MCF 10A (cell line): ENCODE measurements at places on chromosomes 5 and 9.

GRCh38 chr5:134937526-134937925, 30.2 kb upstream of the CATSPER3 start:
- peaks cover 63% of the 10 kb centered on the region for H3K36me3 ChIP-seq
- no peaks in the 10 kb centered on the region for H3K27me3 ChIP-seq
- no peak overlapping the region for H3K27ac ChIP-seq
- DNase-seq = no peak
- no peak overlapping the region for H3K4me3 ChIP-seq

DNA sequence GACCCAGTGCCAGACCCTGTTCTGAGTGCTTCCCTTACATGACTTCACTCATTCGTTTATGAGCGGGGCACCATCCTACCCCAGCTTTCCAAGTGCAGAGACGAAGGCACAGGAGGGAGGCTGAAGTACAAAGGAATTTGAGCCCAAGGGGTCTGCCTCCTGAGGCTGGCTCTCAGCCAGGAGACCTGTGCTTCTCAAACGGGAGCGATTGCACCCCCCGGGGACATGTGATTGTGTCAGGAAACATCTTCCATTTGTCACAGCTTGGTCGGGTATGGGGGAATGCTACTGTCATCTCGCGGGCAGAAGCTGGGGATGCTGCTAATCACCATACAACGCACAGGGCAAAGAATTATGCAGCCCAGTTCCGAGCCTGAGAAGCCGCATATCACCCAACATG, 23.9 kb downstream of the ADCY2 start:
- H3K27ac ChIP-seq = no peak overlapping the region
- no peak for DNase-seq
- H3K4me3 ChIP-seq = no peak overlapping the region
- H3K4me1 ChIP-seq = no peaks in the 10 kb centered on the region
- H3K36me3 ChIP-seq = no peaks in the 10 kb centered on the region

GRCh38 chr5:107878661-107879060, 207.9 kb upstream of the EFNA5 start:
- no peak overlapping the region for H3K27ac ChIP-seq
- no peak for DNase-seq
- H3K4me1 ChIP-seq = no peaks in the 10 kb centered on the region
- no peaks in the 10 kb centered on the region for H3K27me3 ChIP-seq
- H3K36me3 ChIP-seq = no peaks in the 10 kb centered on the region
- H3K4me3 ChIP-seq = no peak overlapping the region

GRCh38 chr5:83947763-83948162, 227.1 kb upstream of the HAPLN1 start:
- no peak overlapping the region for H3K27ac ChIP-seq
- H3K4me1 ChIP-seq = no peaks in the 10 kb centered on the region
- H3K27me3 ChIP-seq = peaks cover 64% of the 10 kb centered on the region
- no peak for DNase-seq

- peaks cover 31% of the 10 kb centered on the region for H3K4me1 ChIP-seq
- no peak overlapping the region for H3K4me3 ChIP-seq
- no peak for DNase-seq
- H3K27ac ChIP-seq = no peak overlapping the region
- no peaks in the 10 kb centered on the region for H3K27me3 ChIP-seq
- H3K36me3 ChIP-seq = peaks cover 16% of the 10 kb centered on the region
Observed at GRCh38 chr9:134452728-134453127, 126.5 kb downstream of the RXRA start.

DNA sequence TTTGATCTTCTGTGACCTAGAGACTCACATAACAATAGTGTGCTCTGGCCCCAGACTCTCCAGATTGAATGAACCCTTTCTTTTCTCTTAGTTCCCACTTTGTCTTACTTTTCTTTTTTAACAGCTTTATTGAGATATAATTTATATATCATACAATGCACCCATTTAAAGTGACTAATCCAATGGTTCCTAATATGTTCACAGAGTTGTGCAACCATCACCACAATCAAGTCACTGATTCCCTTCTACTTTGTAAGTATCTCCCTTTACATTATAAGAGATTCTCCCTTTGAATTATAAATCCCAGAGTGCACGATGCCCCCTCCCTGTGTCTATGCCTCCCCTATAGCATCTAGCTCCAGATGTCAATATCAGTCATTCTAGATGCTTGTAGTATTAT, 172.4 kb downstream of the HINT1 start:
- no peaks in the 10 kb centered on the region for H3K27me3 ChIP-seq
- no peak for DNase-seq
- H3K27ac ChIP-seq = no peak overlapping the region
- H3K36me3 ChIP-seq = no peaks in the 10 kb centered on the region
- peaks cover 6% of the 10 kb centered on the region for H3K4me1 ChIP-seq

GRCh38 chr5:101206534-101206933, 303.5 kb upstream of the ST8SIA4 start:
- peak; percentile 2 for DNase-seq
- H3K4me1 ChIP-seq = no peaks in the 10 kb centered on the region
- H3K36me3 ChIP-seq = no peaks in the 10 kb centered on the region
- H3K27ac ChIP-seq = no peak overlapping the region
- peaks cover 12% of the 10 kb centered on the region for H3K27me3 ChIP-seq

DNA sequence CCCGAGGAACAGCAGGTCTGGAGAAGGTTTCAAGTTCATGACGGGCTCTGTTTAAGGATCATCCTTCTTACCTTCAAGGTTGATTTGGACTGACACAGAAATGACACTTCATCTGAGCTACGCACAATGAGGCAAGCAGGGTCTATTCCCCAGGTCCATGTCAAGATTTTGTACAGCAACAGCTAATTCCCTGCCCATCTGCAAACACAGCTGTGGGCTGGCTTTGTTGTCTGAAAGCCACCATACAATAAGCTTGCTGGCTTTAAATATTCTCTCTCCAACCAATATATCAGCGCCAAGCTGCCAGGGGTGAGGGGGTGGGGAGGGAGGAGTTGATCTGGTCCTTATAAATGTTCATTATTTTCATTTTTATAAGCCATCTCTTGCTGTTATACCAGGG, 92.0 kb downstream of the OTULIN start:
- no peak overlapping the region for H3K4me3 ChIP-seq
- H3K4me1 ChIP-seq = no peaks in the 10 kb centered on the region
- no peak for DNase-seq
- H3K27ac ChIP-seq = no peak overlapping the region
- H3K27me3 ChIP-seq = no peaks in the 10 kb centered on the region
- H3K36me3 ChIP-seq = peaks cover 13% of the 10 kb centered on the region

- no peaks in the 10 kb centered on the region for H3K27me3 ChIP-seq
- DNase-seq = no peak
- no peak overlapping the region for H3K27ac ChIP-seq
- no peak overlapping the region for H3K4me3 ChIP-seq
- H3K36me3 ChIP-seq = no peaks in the 10 kb centered on the region
Observed at GRCh38 chr5:67723873-67724272, 491.7 kb upstream of the PIK3R1 start.

DNA sequence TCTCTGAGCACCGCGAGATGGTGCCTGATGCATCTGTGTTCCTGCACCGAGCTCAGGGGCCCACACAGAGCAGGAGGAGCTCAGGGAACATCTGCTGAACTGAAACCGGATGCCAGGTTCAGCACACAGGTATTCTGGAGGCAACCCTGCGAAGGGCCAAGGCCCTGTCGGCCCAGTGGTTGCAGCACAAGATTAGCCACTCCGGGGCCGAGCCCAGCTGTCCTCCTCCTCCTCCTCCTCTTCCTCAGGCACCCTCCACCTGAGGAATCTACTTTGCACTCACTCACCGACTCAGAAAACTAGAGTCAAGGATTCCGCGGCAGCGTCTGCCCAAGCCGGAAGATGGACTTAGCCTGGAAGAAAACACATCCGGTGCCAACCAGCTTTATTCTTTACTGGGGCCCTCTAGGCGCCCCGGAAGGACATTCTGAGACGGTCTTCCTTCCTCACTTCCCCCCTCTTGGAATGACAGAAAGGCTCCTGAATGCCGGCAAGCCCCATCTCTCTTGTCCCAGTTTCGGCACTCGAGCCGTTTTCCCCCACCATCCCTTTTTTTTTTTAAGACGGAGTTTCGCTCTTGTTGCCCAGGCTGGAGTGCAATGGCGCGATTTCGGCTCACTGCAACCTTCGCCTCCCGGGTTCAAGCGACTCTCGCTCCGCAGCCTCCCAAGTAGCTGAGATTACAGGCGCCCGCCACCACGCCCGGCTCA, at the start of gene ZBTB6:
ZBTB6 (minus strand) TSS at position 360 of the 710 bp plus-strand sequence. CDS start 1,251 bp downstream, outside the sequence.
- DNase-seq = peak; percentile 89
- peaks cover 17% of the 10 kb centered on the region for H3K4me1 ChIP-seq
- H3K27ac ChIP-seq = peak within 1 kb of the TSS; percentile 94
- peaks cover 38% of the 10 kb centered on the region for H3K36me3 ChIP-seq

DNA sequence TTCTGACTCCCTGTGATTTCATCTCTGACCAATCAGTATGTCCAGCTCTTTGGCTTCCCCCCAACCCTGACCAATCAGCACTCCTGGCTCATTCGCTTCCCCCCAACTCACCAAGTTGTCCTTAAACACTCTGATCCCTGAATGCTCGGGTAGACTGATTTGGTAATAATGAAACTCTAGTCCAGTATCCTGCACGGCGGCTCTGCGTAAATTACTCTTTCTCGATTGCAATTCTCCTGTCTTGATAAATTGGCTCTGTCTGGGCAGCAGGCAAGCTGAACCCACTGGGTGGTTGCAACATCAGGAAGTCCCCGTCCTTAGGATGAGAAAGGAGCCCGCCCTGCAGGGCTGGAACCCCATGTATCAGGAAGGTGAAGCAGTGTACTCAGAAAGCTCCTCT, 10.4 kb downstream of the FCN2 start:
- DNase-seq = no peak
- H3K4me3 ChIP-seq = no peak overlapping the region
- H3K27me3 ChIP-seq = peaks cover 35% of the 10 kb centered on the region
- H3K4me1 ChIP-seq = peaks cover 11% of the 10 kb centered on the region
- H3K27ac ChIP-seq = no peak overlapping the region

GRCh38 chr5:39102684-39103155, 28.5 kb upstream of the RICTOR start:
- peak overlapping the region; percentile 97 for H3K27ac ChIP-seq
- DNase-seq = peak; percentile 68
- H3K36me3 ChIP-seq = no peaks in the 10 kb centered on the region
- H3K4me1 ChIP-seq = peaks cover 51% of the 10 kb centered on the region

- H3K36me3 ChIP-seq = no peaks in the 10 kb centered on the region
- H3K27ac ChIP-seq = no peak overlapping the region
- no peak overlapping the region for H3K4me3 ChIP-seq
- no peak for DNase-seq
- no peaks in the 10 kb centered on the region for H3K4me1 ChIP-seq
- H3K27me3 ChIP-seq = peaks cover 34% of the 10 kb centered on the region
Observed at GRCh38 chr9:68852941-68853340, 147.9 kb downstream of the PIP5K1B start.

- no peaks in the 10 kb centered on the region for H3K4me1 ChIP-seq
- no peaks in the 10 kb centered on the region for H3K27me3 ChIP-seq
- no peaks in the 10 kb centered on the region for H3K36me3 ChIP-seq
- no peak for DNase-seq
Observed at GRCh38 chr9:108800632-108801099, 55.1 kb downstream of the ACTL7B start.

GRCh38 chr9:95876595-95876994, 1.1 kb downstream of the ERCC6L2 start:
- peaks cover 14% of the 10 kb centered on the region for H3K36me3 ChIP-seq
- no peak overlapping the region for H3K4me3 ChIP-seq
- H3K27me3 ChIP-seq = no peaks in the 10 kb centered on the region
- DNase-seq = peak; percentile 18
- peaks cover 6% of the 10 kb centered on the region for H3K4me1 ChIP-seq
- H3K27ac ChIP-seq = no peak overlapping the region

DNA sequence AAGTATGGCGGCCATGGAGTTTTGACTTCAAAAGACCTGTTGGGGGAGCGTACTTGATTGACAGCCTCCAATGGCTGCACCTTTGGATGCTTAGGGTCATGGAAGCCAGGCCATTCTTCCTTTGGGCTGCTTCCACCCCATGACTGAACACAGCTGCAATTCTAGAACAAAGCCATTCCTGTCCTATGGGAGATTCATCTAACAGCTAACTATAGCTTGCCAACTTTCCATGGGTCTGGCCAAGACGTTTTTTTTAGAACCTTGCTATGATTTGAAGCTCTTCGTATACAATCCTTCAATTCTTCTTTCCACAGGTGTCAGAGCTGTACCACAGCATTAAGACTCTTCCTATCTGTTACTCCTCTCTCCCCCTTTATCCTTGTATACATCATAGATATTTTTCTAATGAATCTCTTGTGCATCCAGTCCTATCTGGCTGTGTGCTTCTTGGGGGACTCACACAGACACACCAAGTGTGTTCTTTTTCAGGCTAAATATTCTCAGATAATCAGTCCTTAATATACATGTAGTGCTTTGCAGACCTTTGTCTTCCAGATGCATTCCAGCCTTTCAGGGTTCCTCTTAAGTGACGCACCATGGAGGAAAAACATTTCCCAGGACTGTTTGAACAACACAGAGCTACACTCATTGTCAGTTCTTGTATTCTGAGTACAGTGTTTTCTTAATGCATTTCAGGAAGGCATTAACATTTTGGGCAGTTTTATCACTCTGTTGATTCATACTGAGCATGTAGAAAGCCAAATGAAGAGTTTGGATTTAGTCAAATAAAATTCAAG, 198.9 kb downstream of the TAF11L14 start:
- H3K4me1 ChIP-seq = no peaks in the 10 kb centered on the region
- DNase-seq = no peak
- H3K36me3 ChIP-seq = no peaks in the 10 kb centered on the region
- no peak overlapping the region for H3K4me3 ChIP-seq
- no peak overlapping the region for H3K27ac ChIP-seq

- H3K27ac ChIP-seq = no peak within 1 kb of the TSS
- H3K36me3 ChIP-seq = peaks cover 6% of the 10 kb centered on the region
- peak within 1 kb of the TSS; percentile 66 for H3K4me3 ChIP-seq
- H3K4me1 ChIP-seq = peaks cover 12% of the 10 kb centered on the region
- peaks cover 12% of the 10 kb centered on the region for H3K27me3 ChIP-seq
Observed at GRCh38 chr5:180209137-180209581, at the start of gene RASGEF1C. Gene RASGEF1C (minus strand): TSS chr5:180209211. CDS start chr5:180138052, 71,159 bp downstream.

DNA sequence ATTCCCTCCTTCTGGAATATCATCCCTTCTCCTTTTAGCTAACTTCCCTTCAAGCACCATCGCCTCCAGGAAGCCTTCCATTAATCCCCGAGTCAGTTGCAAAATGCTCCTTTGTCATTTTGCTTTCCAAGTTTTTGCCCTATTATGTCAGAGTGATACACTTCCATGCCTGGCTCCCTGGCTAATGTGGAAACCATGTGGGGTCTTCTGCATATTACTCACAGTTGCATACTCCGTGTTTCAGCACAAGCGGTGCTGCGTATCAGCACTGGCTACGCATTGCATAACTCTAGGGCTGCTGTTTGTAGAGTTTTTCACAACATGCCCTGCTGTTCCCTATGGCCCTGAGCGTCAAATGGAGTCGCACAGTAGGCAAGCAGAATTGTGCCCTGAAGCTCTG, 1.9 kb downstream of the TEX53 start:
- no peak overlapping the region for H3K4me3 ChIP-seq
- peaks cover 5% of the 10 kb centered on the region for H3K4me1 ChIP-seq
